ENCODE measurements at places on chromosomes 4 and X.

DNA sequence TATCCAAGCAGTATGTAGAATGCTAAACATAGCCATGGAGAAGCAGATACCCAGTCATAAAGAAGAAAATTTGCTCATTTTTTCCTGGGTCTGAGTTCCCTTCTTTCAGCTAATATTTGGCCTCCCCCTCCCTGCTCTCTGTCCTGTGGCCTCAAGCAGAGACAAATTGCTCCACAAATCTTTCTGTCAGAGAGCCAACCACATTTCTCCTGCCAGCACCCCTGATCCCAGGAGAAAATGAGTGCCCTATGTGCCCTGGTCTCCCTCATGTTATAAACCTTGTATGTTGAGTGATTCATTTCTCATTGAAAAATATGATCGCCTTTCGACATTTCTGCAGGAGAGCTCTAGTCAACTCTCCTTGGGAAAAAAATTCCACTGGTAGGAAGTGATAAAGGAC is 82.0 kb downstream of the TMEM156 start:
- no peak for DNase-seq

GRCh38 chr4:149164282-149164681 is 651.4 kb downstream of the IQCM start:
- peak; percentile 78 for DNase-seq

DNA sequence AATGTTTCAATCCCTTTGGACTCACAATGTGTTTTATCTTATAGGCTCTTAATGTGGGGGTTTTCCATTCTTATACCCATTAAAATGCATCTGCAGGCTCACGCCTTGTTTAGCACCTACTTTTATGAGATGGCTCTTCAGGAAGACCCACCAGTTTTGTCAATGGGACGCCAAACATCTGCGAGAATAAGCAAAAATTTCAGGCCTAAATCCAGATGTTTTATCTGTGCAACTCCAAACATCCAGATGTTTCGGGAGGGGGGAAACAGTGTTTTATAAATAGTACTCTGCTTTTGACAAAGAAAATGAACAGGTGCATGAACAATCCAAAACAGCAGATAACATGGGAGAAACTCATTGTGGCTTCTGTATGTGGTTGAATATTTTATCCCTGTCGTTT is 342.8 kb downstream of the DHX15 start:
- no peak for DNase-seq

DNA sequence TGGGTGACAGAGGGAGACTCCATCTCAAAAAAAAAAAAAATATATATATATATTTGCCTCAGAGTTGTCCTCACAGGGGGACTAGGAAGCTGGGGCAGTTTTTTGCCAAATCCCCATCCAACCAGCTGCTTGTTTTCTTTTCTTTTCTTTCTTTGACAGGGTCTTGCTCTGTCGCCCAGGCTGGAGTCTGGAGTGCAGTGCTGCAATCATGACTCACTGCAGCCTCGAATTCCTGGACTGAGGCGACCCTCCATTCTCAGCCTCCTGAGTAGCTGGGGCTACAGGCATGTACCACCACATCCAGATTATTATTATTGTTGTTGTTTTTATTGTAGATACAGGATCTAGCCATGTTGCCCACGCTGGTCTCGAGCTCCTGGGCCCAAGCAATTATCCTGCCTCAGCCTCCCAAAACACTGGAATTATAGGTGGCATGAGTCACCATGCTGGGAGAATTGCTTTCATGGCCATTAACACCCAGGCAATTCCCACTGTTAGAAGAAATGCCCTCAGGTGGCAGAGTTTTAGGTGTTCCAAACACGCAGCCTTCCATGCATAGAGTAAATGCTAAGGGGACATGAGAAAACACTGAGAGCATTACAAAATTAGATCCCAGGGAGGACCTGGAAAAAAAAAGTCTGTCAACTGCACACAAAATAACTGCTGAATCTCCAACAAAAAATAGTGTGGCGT is 98.0 kb downstream of the ARHGAP6 start:
- no peak for DNase-seq

- peak; percentile 66 for DNase-seq
These were observed 22.1 kb downstream of the YIPF7 start for GRCh38 chr4:44629280-44629866.

- DNase-seq = no peak
These were observed 142.4 kb downstream of the KLHL8 start for GRCh38 chr4:87077914-87078585.

- no peak for DNase-seq
These were observed 101.0 kb downstream of the GATB start for GRCh38 chr4:151659601-151660364.

- DNase-seq = peak; percentile 58
These were observed 99.5 kb upstream of the FAM9B start for GRCh38 chrX:9133426-9133825.

DNA sequence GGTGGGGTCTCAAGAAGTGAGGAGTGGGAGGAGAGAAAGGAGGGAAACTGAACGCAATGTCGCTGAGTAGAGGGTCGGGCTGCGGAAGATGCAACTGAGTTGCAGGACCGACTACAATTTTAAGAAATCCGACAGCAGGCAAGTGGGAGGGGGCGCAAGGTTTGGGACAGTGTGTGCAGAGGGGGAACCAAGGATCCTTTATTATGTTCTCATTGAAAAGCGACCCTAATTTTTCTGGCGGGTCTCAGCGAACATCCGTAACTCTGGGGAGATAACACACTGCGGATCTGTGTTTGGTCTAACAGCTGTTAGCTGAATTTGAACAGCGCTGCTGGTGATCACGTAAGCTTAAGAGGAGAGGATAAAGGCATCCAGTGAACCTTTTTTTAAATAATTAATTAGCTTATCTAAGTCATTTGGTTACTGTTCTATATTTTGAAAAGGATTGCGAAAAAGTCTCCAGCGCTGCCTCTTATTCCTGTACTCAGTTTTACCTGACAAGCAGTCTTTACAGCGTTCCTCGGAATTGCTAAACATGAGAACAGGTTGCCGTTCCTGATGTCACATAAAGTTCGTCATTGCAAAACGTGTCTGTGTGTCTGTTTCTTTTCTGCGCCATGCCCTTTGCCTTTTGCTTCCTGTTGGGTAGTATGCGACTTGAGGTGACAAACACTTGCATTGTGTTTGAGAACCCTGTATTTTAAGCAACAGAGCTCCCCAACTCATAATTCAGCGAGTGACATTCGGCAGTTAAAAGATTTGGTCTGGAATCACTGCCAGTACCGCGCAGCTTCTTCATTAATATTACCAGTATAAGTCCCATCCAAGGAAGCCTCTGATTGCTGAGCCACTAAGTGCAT is 1.3 kb downstream of the HTR2C start:
- DNase-seq = no peak

Measured in HT1080 (cell line).